ENCODE measurements at places on chromosomes 3 and 15.

DNA sequence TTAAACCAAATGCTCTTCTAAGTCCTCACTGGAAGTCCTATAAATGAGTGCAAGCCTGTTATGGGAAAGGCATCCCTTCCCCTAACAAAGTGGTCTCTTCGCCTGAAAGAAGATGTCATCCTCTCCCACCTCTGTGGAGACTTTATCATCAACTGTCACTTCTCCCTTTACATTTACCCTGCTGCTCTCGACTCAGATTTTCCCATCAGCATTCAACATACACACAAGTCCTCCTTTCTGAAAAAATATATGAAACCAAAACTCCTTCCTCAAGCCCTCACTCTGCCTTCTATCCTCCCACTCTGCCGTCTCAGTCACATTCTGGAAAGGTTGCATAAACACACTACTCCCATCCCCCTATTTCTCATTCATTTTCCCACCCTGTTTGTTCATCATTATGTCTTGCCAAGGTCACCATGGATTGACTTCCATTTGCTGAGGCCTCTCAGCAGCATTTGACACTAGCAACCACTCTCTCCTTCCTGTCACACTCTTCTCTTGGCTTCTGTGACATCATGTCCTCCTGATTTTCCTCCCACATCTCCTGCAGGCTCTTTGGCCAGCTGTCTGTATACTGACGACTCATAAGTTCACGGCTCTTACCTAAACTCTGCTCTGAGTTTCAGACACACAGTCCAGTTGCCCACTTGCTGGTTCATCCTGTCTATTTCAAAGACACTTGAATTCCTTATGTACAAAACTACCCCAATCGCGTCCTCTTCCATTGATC is 70.3 kb upstream of the SMAD3 start:
- DNase-seq: no peak

DNA sequence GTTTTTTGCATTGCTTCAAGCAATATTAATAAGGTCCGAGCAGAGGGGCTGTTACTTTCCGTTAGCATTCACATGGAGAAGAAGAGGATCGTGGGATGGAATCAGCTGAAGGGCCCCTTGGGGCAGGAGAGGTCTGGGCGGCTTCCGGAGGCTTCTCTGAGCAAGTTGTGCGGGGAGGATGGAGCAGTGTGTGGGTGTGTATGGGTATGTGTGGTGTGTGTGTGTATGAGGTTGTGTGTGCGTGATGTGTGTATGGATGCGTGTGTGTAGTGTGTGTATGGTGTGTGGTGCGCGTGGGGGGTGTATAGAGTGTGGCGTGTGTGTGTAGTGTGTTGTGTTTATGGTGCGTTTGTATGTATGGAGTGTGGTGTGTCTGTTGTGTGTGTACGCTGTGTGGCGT is 25.8 kb downstream of the GABRA5 start:
- DNase-seq: no peak

DNA sequence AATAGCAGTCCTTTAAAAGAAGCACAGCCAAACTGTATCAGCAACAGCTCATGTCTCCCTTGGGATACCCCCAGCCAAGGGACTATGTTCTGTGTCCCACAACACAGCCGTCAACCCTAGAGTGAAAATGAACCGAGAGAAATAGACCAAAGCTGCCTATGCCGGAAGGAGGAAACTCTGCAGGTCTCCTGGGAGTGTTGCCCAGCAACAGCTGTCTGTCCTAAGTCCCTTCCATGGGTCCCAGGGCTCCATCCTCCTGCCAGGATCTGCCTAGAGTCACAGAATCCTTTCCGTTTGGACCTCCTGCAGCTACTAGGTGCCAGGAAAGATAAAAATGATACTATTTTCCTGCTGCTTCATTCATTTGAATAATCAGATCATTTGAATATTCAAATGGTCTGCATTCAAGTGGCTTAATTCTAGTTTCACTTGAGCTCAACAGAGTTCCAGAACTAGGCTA is 53.1 kb downstream of the TRANK1 start:
- DNase-seq: no peak

GRCh38 chr15:100849021-100849854 is 30.4 kb upstream of the ALDH1A3 start:
- peak; percentile 43 for DNase-seq

DNA sequence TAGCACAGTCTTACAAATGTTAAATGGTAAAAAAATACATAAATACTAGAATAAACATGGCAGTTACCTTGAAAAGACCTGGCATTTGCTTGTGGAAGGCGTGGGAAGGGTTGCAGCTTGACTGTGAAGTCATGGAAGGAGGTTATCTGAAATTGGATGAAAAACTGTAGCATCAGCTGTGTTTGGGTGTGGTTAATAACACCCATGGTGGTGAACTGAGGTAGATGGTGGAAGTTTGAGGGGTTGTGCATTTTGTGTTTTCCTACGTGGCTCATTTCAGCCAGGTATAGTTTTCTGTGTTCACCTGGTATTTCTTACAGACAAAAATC is 46.5 kb downstream of the PSMD6 start:
- DNase-seq: no peak

DNA sequence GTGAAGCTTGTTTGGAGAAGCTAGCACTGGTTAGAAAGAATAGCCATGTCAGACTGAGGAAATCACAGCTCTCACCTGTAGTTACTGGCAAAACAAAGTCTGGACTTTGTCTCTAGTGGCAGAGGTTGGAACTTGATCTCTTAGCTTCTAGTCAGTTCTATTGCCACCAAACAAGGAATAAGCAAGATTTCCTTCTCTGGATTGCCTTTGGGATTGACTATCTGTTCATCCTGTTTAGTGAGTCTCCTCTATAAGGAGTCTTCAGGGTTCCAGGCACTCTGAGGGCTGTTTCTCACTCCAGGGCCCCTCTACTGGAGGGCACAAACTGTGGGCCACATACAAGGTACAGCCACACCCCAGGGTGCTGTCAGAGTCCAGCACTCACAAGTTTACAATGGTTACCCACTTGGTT is 426.6 kb upstream of the THBS1 start:
- DNase-seq: no peak

- no peak for DNase-seq
Observed at GRCh38 chr3:175585898-175586297, 726.8 kb downstream of the NAALADL2 start.

GRCh38 chr3:13069495-13069894 is 3.7 kb downstream of the IQSEC1 start:
- peak; percentile 73 for DNase-seq

DNA sequence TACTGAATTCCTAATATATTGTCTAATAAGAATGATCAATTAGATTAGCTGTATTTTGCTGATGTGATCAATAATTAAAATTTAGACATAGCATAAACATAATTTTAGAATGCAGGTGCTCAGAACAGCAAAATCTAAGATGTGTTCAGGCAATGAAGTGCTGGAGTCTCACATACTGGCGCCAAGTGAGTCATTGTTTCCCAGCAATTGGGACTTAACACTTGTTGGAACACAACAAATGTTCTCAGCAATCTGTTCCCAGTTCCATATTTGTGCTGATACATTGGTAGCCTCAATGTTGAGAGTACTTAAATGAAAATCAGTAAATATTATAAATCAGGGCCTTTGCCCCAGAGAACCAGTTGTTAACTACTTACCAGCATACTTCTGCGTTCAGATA is 619.0 kb downstream of the ROBO1 start:
- no peak for DNase-seq

DNA sequence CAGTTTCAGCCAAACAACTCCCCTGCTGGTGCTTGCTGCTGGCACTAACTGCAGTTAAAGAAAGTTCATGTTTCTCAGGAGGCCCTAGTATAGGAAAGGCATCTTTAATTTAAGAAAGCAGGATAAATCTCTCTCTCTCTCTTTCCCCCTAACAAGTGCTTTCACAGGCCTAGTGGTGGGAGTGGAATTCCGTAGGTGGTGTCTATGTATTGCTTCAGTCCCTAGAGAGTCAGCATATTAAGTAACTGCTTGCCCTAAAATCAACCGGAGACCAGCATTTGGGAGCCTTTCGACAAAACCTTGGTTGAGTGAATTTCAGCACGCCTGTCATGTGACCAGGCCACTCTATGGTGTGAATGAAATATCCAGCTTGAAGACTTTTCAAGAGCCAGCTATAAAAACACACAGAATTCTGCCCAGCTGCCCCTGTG is 169.2 kb upstream of the TGFBR2 start:
- DNase-seq: no peak

DNA sequence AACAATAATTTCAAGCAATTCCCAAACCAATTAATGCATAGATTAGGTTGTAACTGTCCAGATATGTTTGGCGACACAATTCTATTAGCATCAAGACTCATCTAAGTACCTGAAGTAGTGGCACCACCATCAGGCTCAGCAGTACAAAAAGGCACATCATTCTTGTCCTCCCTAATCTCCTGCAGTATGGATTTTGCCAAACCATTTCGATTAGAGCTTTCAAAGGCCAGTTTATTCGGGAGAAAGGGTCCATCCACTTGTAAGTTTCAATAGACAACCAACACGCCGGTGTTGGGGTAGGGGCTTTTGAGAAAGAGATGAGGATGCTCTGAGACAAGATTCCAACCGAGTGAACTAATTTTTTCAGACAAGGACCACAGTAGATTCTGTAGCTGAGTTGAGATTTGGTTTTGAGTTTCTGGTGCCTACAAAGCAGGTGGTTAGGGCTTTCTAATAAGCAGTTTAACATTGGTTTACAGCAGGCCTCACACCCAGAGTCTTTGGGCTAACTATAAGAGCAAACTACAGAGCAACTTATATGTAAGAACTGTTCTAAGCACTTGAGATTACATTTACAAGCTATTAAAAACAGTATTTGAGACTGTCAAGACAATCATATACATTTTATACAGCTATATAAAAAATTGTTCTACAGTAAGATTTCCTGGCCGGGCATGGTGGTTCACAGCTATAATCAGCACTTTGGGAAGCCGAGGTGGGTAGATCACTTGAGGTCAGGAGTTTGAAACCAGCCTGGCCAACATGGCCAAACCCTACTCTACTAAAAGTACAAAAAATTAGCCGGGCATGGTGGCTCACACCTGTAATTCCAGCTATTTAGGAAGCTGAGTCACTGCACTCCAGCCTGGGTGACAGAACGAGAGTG is 4.5 kb downstream of the RPL22L1 start:
- no peak for DNase-seq

All from CD4-positive, alpha-beta T cell treated with Interleukin-10 for 1 hour (primary cell).